ENCODE measurements at places on chromosomes 3 and 15.
A peak's percentile ranks its signal among the peaks of the same experiment; 100 is the strongest.

DNA sequence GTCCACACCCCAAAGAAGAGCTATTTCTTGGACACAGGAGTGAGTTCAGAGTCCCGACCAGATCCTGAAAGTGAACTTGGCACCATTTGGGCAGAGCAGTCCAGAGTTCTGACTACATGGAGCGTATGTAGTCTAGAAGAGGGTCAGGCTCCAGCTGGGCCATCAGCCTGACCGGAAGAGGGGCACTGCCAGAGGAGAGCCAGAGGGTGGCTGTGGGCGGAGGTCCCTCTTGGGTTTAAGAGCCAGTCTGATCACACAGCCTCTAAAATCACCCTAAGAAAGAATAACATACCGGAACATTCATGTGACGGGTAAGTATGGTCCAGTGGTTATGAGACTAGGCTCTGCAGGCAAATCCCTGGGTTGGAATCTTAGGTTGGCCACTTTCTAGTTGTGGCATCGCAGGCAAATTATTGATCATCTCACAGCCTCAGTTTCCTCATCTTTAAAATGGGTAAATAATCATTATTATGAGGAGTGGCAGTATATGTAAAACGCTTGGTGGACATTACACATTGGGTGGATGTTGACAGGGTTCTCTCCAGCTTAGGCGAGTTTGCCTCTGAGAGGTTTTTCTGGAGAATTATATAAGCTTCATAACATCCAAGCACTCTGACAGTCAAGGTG is 2.1 kb upstream of the RAP2B start:
- DNase-seq: no peak

- DNase-seq: no peak
Measured at GRCh38 chr3:173009410-173009809, 131.6 kb downstream of the SPATA16 start.

DNA sequence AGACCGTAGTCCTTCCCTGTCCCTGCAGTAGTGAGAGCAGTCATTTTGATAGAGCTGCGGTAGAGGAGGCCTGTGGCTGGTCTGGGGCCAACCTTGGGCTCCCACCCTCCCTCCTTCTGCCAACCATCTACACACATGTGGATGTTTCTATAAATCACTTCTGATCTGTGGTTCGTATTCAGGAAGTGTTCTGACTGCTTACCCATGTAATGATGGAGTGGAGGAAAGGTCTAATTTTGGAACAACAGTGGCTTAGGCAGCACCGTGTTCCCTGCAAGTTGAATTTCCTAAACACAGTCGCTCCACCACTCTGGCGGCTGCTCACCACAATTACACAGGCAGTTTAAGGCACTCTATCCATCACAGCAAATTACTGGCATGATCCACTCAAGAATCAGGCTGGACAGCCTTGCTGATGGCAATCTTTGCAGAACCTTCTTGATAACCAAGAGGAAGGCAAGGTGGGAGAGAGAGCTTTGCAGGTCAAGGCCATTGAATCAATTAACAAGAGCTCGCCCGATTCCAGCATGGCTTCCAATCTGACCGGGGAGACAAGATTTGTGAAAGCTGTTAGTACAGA is 104.7 kb upstream of the VEPH1 start:
- DNase-seq: no peak

- no peak for DNase-seq
Measured at GRCh38 chr3:145557405-145557804, 603.6 kb downstream of the PLOD2 start.

GRCh38 chr15:67758619-67759300 is 66.5 kb upstream of the SKOR1 start:
- DNase-seq: no peak

GRCh38 chr3:65268426-65268825 is 580.6 kb upstream of the ADAMTS9 start:
- no peak for DNase-seq

GRCh38 chr3:79085171-79085570 is 682.6 kb downstream of the ROBO1 start:
- no peak for DNase-seq

GRCh38 chr15:79472446-79472845 is 40.3 kb downstream of the MINAR1 start:
- no peak for DNase-seq

DNA sequence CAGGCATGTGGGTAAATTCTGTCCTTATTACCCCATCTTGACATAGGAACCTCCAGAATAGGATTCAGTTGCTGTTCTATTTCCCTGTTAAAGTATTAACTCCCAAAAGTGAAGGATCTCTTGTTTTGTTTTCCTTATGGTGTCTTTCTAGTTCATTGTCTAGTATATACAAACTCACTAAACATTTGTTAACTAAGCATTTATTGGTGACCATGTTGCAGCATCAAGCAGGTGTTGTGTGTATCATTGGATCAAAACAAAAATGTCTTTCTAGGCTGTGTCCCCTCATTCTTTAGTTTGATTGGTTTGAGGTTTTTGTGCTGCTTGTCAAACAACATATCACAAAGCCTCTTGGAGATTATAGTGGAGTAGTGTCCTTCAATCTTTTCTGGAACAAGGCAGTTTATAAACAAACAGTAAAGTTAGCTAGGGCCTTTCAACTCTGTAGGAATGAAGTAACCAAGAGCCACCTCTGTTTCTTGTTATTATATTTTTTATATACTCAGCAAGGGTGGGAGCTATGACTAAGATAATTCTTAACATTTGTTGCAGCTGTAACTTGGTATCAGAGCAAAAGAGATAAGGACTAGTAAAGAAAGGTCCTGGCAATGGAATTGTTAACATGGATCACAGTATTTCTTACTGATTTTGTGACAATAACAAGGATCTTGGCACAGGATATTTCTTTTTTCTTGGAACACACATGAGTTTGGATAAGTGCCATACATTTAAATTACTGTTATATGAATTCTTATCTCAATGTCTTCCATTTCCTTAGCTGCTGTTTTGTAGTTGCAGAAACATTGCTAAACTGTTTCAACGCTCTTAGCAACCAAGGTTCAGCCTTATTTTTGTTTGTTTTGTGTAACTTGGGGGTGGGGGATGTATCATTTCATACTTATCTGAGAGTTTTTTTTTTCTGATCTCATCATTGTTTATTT is 49.3 kb downstream of the TMOD3 start:
- DNase-seq: no peak

- no peak for DNase-seq
Measured at GRCh38 chr3:185582236-185582635, 3.9 kb upstream of the SENP2 start.

DNA sequence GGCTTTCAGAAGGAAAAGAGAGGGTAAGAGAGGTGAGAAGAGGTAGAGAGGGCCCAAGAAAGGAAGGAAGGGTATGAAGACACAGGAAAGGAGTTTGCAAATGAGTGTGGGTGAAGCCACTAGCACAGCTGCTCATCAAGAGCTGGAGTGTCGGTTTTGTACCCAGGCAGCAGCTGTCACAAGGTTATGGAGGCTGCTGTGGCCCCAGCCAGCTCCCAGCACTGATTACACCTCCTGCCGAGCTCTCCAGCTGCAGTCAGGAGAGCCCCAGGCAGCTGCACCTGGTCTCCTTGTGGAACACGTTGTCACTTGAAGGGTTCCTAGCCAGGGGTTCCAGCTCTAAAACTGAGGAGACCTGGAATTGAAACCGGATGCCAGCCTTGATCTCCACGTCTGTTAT is 60.4 kb upstream of the CHD2 start:
- no peak for DNase-seq

- peak; percentile 88 for DNase-seq
Measured at GRCh38 chr3:127547761-127548605, 42.5 kb downstream of the TPRA1 start.

DNA sequence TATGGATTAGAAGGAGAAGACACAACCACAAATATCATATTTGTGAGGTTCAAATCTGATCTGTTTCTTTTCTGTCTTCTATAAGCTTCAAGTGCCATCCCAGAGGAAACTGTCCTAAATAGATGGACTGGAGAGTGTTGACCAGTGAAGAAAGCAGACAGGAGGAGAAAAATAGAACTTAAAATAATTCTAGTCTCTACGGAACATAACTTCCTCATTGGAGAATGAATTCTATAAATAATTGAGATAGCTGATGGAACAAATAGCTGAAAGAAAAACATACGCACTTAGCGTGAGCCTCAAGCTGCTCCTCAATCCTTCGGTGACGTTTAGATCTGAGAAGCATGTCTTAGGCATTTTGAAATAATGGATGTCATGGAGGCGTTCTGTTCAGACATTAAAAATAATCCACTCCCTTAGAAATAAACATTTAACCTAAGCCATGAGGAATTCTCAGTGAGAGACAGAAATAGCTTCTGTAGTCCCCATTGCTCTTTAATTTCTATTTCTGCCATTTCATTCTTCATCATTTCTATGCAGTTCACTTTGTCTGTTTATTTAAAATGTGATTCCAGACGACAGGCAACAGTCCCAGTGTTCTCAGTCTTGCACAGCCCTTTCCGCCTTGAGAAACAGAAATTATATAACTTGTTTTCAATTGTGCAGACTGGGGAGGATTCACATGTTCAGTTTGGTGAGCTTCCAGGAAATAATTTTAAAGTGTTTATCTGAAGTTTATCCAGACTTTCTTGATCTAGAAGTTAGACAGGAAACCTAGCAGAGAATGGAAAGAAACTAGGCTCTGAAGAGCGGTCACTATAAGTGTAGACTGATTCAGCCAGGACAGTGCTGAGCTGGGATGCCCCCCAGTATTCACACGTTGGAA is 97.3 kb downstream of the NR1D2 start:
- no peak for DNase-seq

GRCh38 chr3:159401069-159401468 is 587.6 kb upstream of the IL12A start:
- DNase-seq: no peak

All from left forelimb (tissue), 1 donor.